ELR (cell line): ENCODE measurements at places on chromosomes 13 and 19.
A peak's percentile ranks its signal among the peaks of the same experiment; 100 is the strongest.

GRCh38 chr19:4559569-4559968, at the start of gene SEMA6B:
Gene SEMA6B, minus strand, starts transcription at chr19:4559684. Its CDS starts 1,227 bp downstream, at chr19:4558457.
- peak; percentile 57 for DNase-seq

DNA sequence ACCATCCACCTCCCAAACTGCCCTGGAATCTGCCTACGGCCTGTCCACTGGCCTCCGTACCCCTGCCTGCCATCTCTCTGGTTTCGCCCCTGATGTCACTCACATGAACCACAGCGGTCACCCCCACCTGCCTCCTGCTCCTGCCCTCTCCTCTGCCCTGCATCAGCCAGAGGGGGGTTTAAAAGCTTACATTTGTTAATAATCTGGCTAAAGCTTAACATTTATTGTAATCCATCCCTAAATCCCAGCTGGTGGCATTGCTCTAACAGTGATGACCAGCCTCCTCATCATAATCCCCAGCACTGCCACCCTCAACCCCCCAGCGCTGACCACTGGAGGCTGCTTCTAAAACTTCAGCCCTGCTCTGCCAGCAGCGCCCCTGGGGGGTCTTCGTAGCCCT, 38.9 kb downstream of the DNM2 start:
- no peak for DNase-seq

GRCh38 chr13:66992719-66993118, 237.4 kb downstream of the PCDH9 start:
- DNase-seq = no peak

DNA sequence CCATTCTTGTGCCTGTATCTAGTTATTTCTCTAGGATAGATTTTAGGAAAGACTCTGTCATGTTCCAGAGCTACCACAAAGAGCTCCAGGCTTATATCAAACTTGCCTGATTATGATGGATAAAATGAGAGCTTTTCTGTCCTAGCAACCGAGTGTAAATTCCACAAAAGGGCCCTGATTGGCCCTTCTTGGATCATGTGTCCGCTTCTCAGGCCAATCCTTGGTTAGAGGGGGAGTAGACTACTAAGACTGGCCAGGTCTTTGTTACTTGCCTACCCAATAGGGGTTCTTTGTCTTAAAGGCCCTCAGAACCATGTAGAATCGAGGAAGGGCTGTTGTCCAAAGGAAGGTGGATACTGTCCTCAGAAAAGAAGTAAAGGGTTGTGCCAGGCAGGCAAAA, 2.4 kb downstream of the DHX34 start:
- peak; percentile 56 for DNase-seq

- DNase-seq = no peak
These were observed 6.1 kb downstream of the CAPN12 start for GRCh38 chr19:38737921-38738737.

DNA sequence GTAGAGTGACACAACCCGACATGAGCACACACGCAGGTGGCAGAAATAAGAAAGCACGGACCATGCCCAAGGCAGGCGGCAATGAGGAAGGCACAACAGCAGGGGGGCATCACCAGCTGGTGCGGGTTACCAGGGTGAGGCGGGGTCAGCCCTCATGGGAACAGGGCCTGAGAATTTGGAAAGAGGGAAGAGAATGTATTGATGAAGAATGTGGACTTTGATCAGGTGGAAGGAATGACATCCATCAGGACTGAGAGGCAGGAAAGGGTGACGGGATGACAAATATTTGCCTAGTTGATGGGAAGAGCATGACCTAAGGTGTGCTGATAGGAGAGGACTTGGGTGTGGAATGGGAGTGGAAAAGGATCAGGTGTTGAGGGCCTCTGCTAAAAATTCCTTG, 177.5 kb downstream of the ABCC4 start:
- DNase-seq = no peak

DNA sequence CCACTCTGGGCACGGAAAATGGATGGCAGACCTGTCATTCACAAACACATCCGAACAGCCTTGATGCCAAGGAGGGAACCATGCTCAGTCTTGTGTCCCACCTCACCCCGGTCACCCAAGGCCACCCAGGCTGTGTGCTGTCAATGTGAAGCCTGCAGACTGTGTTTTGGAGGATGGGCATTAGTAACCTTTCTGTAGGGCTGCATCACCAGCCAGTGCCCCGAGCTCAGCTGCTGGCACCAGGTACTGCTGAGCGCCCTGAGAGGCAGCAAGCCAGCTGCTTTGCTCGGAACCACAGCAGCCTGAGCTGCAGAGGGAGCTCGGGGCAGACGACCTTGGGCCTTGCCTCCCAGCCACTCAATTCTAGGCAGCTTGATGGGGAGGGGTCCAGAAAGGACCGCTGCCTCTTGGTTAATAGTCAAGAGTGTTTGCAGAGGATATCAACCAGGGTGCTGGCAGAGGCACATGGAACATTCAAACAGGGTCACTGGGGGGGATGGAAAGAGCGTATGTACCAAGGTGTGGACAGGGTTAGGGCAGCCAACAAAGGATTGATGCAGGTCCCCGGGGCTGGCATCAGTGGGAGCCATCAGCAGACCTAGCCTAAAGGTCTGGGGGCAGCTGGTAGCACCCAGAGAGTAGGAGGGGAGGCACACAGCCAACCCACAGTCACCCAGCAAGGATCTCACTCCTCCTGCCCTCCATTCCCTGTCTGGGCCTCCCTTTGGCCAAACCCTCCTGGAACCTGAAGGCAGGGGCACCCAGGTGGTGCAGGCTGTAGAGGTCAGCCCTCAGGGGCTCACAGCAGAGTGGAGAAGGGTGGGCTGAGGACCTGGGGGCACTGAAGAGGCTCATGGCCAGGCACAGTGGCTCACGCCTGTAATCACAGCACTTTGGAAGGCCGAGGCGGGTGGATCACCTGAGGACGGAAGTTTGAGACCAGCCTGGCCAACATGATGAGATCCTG, 8.1 kb downstream of the VSTM2B start:
- no peak for DNase-seq

DNA sequence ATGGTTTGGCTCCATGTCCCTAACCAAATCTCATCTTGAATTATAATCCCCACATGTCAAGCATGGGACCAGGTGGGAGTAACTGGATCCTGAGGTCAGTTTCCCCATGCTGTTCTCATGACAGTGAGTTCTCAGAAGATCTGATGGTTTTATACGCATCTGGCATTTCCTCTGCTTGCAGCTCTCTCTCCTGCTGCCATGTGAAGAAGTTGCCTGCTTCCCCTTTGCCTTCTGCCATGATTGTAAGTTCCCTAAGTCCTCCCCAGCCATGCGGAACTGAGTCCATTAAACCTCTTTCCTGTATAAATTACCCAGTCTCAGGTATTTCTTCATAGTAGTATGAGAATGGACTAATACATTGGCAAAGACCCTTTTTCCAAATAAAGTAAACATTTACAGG, 96.8 kb downstream of the TSHZ3 start:
- DNase-seq = no peak

GRCh38 chr13:76336889-76337844, 549.0 kb downstream of the KCTD12 start:
- no peak for DNase-seq

- peak; percentile 96 for DNase-seq
These were observed 11.6 kb upstream of the OR1M1 start for GRCh38 chr19:9075064-9075949.

DNA sequence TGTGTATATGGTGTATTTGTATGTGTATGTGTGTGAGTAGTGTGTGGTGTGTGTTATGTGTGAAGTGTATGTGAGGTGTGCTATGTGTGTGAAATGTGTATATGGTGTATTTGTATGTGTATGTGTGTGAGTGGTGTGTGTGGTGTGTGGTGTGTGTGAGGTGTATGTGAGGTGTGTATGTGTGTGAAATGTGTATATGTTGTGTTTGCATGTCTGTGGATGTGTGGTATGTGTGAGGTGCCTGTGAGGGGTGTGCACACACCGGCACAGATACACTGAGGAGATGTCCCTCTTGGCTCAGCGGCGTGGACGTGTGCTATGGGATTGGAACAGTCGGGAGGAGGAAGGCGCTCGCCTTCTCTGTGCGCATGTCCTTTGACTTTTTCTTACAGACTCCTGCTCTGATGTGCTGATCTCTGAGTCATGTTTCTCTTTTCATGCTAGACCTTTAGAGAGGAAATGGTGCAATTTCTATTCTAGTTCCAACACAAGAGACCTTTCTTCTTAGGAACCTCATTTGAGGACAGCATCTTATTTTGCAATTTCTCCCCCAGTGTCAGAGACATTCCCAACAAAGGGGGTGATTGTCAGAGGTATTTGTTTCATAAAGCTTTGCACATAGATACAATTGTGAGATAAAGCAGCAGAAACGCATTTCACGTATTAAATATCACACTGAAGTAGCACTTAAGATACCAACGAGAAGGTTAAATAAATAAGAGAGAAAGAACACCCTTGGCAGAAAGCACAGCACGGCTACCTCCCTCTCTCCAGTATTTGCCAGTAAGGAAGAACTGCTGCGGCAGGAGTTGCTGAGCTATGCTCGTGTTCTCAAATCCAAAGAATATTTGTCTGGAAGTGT, 11.3 kb upstream of the TNFRSF19 start:
- peak; percentile 87 for DNase-seq

DNA sequence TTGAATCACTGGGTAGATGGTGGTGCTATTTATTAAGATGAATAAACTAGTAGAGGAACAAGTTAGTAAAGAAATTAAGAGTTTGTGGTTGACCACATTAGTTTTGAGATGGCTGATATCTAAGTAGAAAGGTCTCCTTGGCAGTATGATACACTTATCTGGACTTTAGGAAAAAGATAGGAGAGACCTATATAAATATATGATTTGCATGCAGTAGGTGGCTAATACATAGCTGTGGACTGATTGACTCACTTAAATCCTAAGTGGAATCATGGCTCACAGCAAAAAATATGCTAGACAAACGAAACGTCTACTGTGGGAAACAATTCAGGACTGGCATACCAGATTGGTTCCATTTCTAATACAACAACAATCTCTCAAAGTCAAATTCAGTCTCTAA, 92.0 kb downstream of the CAB39L start:
- no peak for DNase-seq

DNA sequence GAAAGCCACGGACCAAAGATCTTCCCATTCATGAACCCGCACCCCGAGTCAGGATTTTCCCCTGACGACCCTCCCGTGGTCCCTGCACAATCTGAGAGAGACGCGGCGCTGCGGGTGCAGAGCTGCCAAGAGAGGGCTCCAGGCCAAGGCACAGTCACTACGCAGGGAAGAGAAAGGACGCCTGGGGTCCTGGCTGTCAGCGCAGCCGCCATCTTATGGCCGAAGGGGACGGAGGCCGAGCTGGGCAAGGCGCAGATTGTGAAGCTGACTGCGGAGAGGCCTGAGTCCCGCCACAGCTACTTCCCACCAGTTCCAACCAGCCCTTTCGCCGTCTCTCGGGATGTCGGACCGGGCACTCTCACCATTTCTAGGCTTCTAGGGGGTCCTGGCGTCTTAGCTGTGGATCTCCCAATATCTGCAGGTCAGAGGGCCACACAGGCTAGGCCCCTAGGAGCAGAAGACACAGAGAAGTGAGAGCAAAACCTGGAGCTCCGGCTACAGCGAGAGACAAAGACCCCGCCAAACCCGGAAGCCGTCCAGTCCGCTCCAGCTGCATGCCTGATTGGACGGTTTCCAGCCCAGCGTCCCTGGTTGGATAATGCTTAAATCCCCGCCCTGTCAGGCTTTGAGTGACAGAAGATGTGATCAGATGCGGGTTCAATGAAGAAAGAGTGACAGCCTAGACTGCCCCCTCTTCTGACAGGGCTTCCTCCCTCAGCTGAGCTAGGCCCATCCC, at the start of gene ZNF100:
ZNF100 (minus strand) TSS at position 515 of the 736 bp plus-strand sequence; CDS start at position 365, 150 bp downstream.
- peak; percentile 95 for DNase-seq

DNA sequence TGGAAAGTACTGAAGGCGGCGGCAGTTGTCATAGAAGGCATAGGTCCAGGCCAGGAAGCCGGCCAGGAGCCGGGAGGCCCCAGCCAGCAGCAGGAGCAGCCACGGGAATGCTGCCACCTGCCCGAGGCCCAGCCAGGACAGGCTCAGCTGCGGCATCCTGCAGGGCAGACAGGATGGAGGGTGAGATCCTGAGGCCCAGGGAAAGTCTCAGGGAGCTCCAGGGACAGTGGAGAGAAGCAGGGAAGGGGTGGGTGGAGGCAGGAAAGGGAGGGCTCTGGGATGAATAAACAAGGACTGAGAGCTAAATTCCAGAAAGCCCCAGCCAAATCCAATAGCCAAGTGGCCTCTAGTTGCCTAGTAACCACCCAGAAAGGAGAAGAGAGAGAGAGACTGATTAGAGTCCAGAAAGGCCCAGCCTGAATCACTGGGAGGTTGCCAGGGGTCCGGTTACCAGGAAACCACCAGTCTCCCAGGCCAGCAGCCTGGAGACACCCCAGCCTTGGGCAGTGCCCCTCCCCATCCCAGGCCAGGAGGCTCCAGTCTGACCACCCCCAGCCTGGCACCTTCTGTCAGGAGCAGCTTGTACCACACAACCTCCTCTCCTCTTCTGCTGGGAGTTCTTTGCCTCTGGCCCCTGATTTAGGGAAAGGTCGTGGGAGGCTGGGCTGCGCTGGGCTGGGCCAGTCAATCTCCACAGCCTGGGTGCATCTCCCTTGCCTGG, 7.5 kb upstream of the OR10H5 start:
- no peak for DNase-seq

DNA sequence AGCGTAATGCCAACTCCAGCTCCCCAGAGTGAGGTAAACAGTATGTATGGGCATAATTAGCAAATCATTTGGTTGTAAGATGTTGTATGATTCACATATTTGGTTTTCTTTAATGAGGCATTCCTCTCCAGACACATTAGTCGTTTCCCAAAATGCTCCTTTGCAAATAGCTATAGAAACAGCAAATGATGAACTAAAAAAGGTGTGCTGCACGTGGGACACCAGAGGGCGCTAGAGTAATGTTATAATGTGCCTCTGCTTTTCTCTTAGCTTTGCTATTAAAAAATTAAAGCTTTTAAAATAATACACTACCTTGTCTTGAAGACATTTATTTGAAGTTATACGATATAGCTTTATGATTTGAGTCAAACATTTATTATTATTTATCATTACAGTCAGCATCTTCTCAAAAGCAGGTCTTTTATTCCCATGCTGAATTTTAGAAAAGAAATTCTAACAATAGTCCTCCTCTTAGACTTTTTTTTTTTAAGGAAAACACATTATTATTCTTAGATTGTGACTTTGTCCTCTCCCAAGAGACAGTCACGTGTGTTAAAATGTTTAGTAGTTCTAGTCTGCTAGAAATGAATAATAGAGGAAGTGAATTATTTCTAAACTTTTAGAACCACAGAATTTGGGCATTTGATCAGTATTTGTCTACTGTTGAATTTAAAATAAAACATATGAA, 121.6 kb upstream of the FRY start:
- DNase-seq = peak; percentile 72

GRCh38 chr13:23129331-23129730, 51.4 kb upstream of the SGCG start:
- no peak for DNase-seq

DNA sequence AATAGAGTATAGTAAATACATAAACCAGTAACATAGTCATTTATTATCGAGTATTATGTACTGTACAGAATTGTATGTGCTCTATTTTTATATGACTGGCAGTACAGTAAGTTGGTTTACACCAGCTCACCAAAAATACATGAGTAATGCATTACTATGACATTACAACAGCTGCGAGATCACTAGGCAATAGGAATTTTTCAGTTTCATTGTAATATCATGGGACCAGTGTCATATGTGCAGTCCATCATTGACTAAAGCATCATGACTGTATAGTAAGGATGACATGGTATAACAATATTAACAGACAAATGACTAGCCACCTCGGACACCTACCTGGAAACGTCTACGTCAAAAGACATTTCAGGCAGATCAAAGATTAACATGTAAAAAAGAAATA, 33.6 kb downstream of the ATP7B start:
- peak; percentile 20 for DNase-seq

GRCh38 chr19:31351056-31351854, 2.0 kb upstream of the TSHZ3 start:
- DNase-seq = peak; percentile 73
